ENCODE measurements at places on chromosomes 1 and 21. TPM values are rescaled to one million over a fixed set of nuclear protein-coding genes. Genes with fewer than 3 reads are reported as not detected.

Gene CREB3L4
- total RNA-seq, result 15.7 TPM

Gene AKNAD1
- total RNA-seq, result 5.6 TPM

Gene LCE1C
- not detected for total RNA-seq

Gene AK5
- total RNA-seq, result 31.0 TPM

Gene INKA2
- total RNA-seq, result 2.8 TPM

Gene SSBP3
- 58.8 TPM for total RNA-seq

Gene TPM3
- 177 TPM for total RNA-seq

Gene PTGFR
- total RNA-seq, result 1.6 TPM
